ENCODE measurements at places on chromosomes 1 and 21.

GRCh38 chr21:33007747-33008146, 18.0 kb upstream of the OLIG2 start:
- no peak for DNase-seq

DNA sequence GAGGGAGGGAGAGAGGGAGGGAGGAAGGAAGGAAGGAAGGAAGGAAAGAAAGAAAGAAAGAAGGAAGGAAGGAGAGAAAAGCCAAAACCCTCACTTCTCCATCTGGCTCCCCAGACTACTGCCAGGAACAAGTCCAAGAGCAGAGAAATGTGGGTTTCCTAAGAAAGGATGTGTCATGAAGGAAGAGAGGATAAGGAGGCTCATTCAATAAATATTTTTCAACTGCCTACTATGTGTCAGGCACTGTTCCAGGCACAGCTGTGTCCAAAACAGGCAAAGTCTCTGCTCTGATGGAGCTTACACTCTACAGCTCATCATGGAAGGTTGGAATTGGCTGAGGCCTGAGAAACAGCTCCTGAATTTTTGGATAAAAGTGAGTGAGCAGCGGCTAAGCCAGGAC, 42.6 kb upstream of the ATP2B4 start:
- DNase-seq = no peak

GRCh38 chr1:160685266-160685665, 26.4 kb downstream of the CD48 start:
- no peak for DNase-seq

DNA sequence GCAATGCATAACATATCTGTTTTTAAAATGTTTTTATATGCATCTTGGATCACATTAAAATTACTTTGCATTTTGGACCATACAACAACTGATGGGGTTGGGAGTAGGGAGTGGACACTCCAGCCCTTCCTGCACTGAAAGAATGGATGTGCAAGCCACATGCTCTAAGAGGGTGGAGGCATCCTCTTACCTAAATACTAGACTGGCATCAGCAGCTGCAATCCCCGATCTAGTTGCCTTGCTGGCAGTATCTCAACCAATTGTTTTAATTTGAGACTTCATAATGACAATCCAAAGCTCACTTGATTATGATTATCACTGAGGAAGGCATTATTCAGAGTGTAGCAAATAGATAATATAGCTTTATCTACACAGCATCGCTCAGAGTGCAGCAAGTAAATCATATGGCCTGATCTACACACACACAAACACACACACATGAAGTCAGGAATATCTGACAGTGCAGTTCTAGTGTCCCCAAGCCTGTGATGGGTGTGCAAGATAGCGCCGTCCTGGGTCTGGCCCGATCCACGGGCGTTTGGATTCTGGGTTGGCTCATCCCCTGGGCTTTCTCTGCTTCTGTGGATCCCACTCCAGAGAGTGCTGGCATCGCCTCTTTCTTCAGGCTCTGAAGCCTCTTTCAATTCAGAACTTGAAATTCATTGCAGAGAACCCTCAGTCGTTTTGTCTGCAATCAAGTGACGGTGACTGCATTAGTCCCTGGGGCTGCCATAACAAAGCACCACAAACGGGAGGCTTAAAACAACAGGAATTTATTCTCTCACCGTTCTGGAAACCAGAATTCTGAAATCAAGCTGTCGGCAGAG, 181.3 kb downstream of the ETS2 start:
- no peak for DNase-seq

DNA sequence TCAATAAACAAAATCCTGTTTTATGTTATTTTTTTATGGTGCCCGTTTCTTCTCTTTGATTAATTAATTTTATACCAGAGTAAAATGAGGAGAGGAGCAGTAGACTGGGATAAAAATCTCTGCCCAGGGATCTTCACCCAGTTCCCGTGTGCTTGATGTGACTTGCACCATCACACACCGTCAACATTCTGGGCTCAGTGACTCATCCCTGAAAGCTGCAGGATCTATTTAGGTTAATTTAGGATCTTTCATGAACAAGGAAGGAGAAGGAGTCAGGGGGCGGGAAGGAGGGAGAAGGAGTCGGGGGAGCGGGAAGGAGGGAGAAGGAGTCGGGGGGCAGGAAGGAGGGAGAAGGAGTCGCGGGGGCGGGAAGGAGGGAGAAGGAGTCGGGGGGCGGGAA, 182.4 kb downstream of the SMYD3 start:
- no peak for DNase-seq

GRCh38 chr1:201171063-201172036, 17.1 kb upstream of the TMEM9 start:
- DNase-seq = no peak

DNA sequence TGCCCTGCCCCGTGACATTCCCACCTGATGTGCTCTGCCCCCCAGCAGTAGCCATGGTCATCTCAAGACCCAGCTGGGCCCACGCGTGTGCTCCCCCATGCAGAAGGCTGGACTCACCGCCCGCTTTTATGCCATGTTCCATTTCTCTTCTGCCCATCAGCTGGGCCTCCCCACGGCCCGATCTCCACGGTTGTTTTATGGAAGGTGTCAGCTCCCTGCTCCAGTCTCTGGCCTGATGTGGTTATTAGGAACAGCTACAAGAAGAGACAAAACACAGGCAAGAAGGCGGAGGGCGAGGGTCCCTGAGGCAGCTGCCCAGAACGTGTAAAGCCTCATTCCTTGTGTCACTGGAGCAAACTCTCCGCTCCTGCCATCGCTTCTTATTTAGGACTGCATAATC, 50.2 kb upstream of the DISP3 start:
- DNase-seq = no peak

- no peak for DNase-seq
These were observed 29.3 kb upstream of the FASLG start for GRCh38 chr1:172629638-172630037.

DNA sequence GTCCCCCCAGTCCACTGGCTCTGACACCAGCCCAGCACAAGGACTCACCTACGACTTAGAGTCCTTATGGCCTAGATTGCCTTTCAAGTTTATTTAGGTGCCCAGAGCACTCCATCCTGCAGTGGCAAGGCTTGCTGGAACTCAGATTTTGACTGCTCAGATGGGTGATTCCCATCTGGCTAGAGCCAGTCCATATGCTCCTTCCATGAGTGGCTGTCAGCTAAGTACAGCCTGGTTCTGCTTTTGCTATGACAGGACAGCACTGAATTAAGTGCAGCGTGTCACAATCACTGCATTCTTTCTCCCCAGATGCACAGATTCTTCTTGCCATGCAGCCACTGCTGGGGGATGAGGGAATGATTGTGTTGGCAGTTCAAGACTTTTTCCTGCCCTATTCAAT, 43.8 kb downstream of the GPR52 start:
- no peak for DNase-seq

Data from globus pallidus (tissue), 1 donor.